ENCODE measurements at places on chromosomes 1 and 21. TPM values are rescaled to one million over a fixed set of nuclear protein-coding genes. Genes with fewer than 3 reads are reported as not detected.

The COQ8A gene
- total RNA-seq = 19.6 TPM

The KIF21B gene
- total RNA-seq = 72.5 TPM

The PCP4 gene
- total RNA-seq = not detected

The CCDC17 gene
- 5.0 TPM for total RNA-seq

The SLC9A1 gene
- total RNA-seq = 17.4 TPM

The GBP7 gene
- total RNA-seq = not detected

The PLCH2 gene
- total RNA-seq = 1.4 TPM

The RGS16 gene
- 22.5 TPM for total RNA-seq

The CENPF gene
- total RNA-seq = 173 TPM

The KIAA1614 gene
- not detected for total RNA-seq

The GLIS1 gene
- total RNA-seq = not detected

The TCEA3 gene
- not detected for total RNA-seq

The CFAP141 gene
- not detected for total RNA-seq

The MCOLN2 gene
- 103 TPM for total RNA-seq
